ENCODE measurements at places on chromosomes 16 and 17.

DNA sequence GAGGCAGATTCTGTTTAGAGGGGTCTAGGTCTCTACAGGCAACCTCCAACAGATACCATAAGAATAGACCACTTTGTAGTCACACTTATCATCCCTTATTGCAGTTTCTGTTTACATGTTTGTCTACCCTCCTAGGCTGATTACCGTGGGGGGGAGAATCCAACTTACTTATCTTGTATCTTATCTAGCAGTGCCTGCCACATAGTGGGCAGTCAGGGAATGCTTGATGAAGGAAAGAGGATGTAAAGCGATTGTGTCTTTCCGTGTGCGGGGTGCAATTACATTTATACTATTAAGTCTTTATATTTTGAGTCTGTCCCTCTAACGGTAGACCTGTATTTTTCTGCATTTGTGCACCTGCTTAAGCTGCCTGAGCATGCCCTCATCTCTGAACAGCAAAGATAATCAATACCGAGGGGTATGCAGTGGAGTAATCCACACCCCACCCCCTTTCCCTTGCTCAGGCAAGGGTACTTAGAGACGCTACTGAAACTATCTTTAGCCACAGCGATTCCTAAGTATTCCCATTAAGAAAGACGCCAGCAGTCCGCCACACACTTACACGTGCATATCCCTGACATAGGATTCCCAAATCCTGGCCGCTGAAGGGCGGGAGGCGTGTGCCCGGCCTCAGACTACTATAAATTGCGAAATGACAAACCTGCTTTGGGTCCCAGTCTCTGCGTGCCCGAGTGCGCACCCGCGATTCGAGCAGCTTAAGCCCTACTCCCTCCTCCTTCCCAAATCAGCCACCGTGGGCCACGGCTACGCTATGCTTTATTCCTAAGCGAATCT, 635 bp upstream of the AATF start:
- DNase-seq, result no peak

DNA sequence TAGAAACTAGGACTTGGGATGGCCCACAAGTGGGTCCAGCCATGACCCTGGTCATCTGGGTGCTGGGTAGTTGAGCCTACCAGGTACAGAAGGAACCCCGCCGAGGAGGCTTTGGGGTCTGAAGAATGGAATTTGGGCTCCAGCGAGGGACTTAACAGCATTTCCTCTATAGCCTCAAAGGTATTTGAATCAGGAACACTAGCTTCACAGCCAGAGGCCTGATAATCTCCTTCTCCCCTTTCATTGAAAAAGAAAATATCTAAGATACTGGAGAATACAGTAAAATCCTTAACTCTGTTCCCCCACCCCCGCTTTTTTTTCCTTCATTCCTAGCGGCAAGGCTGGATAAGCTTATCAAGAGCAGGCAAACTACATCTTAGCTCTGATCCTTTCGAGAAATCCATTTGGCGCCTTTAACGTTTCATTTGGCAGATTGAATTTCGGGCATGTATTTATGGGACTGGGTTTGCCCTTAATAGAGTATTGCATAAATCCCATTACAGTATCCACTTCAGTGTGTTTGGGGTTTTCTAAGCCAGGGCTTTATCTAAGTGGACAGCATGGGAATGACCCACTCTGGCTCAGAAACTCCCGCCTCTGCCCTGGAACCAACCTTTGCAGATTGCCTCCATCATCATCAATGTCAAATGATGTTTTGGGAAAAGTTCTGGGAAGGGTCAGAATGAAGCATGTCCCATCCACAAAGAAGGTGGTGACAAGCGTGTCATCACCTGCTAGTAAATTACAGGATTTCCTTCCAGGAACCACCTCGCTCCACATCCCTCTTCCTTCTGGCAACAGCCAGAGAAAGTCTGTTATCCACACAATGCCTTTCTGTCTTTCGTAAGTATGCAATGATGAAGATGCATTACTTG, 36.9 kb downstream of the XYLT1 start:
- DNase-seq, result no peak

DNA sequence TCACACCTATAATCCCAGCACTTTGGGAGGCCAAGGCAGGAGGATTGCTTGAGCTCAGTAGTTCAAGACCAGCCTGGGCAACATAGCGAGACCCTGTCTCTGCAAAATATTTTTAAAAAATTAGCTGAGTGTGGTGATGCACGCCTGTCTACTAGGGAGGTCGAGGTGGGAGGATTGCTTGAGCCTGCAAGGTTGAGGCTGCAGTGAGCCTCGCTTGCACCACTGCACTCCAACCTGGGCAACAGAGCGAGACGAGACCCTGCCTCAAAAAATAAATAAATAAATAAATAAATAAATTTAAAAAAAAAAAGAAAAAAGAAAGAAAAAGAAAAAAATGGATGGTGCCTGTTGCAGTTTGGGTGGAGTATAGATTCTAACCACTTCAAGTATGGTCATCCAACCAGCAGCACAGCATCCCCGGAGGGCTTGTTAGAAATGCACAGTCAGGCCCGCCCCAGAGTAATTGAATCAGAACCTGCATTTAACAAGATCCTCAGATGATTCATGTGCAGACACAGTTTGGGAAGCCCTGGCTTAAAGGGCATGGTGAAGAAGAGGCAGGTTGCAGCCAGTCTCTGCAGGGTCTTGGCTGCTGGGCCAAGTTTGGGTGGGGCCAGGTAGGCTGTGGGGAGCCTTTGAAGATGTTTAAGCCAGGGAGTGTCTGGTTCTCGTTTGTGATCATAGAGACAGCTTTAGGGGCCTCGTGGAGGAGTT, 40.8 kb downstream of the MRC2 start:
- DNase-seq, result no peak

- peak; percentile 8 for DNase-seq
Observed at GRCh38 chr17:60423865-60424264, 1.6 kb downstream of the CHCT1 start.

DNA sequence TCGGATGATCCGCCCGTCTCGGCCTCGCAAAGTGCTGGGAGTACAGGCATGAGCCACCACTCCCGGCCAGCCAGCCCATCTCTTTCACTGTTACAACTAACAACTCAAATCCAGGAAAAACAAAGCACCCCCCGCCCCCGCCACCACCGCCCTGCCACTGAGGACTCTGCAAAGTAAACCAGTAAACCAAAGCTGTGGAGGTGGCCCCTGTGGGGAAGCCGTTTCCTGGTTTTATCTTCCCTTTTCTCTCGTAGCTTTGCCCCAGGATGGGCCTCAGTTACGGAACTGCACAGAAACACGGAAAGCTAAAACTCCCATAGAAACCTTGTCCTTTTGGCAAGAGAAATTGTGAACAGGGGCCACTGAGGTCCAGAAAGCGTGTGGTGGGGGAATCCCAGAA, 17.5 kb downstream of the CHMP6 start:
- DNase-seq, result no peak

GRCh38 chr16:86181526-86181925, 282.6 kb downstream of the IRF8 start:
- DNase-seq, result no peak

DNA sequence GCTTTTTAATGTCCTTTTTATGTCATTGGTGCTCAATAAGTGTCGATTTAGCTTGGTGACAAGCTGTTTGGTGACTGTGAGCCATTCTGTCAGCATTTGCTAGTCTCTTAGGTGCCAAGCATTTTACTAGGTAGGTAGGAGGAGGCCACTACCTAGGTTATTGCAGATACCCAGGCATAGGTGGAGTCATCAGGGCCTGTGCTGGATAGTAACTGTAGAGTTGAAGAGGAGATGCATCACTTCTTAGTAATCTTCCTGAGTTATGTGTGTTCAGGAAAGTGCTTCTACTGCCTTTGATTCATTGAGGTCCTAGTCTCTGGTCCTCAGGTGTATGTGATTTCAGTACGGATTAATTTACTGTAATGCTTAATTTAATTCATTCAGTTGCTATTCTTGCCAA, 17.7 kb downstream of the USP10 start:
- DNase-seq, result no peak

- no peak for DNase-seq
Observed at GRCh38 chr17:61490540-61490975, 38.3 kb downstream of the TBX4 start.

DNA sequence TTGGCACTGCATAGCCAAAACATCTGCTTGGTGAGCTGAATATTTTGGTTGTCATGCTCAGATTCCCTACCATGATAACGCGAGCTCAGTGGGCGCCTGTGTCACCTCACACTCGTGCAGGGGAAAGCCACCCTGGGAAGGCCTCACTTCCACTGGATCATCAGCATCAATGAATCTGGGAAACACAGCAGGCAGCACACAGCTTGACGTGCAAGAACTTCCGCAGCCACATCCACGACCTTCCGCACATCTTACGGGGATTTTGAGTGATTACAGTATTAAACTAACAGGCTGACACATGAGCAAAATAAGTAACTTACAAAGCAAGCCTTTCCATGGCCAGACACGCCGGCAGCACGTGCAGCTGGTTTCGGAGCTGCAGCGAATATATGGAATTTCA, 54.7 kb upstream of the FOXF1 start:
- no peak for DNase-seq

DNA sequence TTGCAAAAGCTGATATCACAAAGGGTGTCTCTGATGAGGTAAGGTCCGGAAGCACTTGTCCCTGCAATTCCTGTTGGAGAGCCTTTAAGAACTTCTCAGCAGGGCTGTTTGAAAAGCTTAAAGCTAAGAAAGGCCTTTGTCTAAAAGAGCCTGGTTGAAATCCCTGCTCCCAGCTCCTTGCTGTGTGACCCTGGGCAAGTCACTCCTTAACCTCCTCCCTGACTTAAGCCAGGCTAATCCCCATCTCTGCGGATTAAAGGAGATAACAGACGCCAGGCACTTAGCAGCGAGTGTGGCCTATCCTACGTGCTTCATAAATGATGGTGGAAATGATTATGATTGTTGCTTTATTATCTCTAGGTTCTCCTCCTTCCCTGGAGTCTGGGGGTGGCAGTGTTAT, 368.0 kb upstream of the RBFOX1 start:
- DNase-seq, result no peak

- no peak for DNase-seq
Observed at GRCh38 chr16:73713778-73714495, 582.7 kb upstream of the PSMD7 start.

DNA sequence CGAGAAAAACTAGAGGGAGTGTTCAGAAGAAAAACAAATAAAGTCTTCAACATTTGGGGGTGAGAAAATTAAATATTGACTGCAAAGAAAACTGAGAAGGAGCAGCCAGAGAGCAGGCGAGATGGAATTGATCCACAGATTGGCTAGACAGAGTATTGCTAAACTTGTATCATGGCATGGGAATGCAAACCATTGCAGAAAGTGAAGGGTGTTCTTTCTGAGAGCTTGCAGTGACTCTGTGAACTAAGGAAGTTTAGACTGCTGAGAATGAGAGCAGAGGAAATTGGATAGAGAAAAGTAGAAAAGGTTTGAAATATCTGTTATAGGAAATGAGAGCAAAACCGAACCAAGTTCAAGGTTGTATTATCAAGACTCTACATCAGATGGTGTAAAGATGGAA, 191.5 kb downstream of the HS3ST3A1 start:
- no peak for DNase-seq

DNA sequence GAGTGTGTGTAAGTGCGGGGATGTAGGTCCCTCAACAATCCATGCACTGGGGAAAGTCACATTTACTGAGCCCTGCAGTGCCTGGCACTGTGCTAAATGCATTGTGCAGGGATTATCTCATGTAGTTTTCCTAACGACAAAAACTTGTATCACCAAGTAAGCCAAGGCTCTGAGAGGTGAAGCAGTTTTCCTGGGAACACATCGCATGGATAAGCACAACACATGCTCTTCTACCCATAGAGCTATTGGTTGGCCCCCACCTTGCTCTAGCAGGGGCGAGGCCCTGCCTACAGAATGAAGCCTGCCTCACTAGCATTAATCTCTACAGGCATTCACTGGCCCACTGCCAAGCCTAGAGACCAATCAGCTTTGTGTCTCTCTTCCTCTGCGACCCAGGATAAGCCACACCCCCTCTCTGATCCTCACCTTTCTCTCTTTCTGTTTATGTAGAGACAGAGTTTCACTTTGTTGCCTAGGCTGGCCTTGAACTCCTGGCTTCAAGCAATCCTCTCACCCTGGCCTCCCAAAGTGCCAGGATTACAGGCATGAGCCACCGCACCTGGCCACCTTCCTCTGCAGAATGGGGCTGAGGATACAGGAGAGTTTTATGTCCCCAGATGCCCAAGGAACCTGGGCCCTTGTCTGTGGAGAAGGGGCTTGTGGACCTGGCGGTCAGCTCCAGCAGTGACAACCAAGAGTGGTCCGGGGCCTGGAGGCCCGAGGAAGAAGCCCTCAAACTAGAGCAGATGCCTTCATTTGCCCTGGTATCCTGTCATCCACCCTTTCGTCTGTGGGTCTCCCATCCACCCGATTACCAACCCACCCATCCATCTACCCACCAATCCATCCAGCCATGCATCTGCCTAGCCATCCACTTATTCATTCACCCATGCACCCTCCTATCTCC, 12.8 kb downstream of the CDH16 start:
- no peak for DNase-seq

DNA sequence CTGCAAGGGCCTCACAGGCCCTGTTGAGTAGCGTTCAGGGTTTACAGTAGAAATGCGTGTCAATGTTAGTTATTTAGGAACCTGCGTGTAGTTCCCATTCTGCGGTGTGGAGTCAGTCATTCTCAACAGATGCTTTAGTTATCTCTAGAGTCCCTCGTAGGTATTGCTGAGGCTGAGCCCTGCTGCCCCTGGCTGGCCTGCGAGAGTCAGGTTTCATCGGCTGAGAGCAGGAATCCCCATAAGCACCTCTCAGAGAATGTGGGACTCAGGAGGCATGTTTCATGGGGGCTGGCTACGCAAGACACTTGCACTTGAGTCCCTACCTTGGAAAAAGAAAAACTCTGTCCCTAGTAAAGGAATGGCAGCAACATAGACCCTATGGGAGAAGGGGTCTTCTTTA, 347.5 kb upstream of the ASIC2 start:
- DNase-seq, result no peak

DNA sequence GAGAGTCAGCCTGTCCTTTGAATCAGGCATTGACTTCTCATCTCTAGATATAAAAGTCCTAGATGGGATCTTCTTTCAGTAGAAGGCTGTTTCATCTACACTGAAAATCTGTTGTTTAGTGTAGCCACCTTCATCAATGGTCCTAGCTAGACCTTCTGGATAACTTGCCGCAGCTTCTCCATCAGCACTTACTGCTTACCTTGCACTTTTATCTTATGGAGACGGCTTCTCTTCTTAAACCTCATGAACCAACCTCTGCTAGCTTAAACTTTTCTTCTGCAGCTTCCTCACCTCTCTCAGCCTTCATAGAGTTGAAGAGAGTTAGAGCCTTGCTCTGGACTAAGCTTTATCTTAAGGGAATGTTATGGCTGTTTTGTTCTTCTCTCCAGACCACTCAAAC, 5.4 kb upstream of the MMP2 start:
- no peak for DNase-seq

DNA sequence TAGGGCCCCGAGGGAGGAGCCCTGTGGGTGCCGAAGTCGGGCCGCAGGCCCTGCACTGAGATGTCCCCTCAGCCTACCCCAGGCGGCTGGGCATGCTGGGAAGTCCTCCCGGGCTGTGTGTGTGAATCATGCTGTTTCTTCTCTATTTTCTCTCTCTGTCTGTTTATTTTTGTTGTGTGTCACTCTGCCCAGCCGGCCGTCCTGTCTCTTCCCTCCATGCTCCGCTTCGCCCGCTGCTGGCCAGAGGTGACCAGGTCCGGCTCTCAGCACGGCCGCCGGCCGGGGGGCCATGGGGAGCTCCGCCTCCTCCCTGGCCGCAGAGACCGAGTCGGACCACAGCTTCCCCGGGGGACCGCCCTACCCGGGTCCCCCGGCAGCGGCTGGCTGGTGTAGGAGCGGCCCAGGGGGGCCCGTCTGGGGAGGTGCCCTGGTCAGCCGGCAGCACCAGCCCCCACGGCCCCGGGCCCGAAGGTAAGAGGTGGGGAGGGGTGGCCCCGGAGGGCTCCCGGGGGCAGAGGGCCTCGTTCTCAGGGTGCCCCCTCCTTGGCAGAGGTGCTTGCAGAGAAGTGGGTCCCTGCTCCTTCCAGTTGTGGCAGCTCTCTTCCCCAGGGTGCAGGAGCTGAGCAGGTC, 12.5 kb downstream of the CAPN15 start:
- no peak for DNase-seq

Measured in suprapubic skin (tissue), 4 donors.